ENCODE measurements at places on chromosomes 4 and X.

DNA sequence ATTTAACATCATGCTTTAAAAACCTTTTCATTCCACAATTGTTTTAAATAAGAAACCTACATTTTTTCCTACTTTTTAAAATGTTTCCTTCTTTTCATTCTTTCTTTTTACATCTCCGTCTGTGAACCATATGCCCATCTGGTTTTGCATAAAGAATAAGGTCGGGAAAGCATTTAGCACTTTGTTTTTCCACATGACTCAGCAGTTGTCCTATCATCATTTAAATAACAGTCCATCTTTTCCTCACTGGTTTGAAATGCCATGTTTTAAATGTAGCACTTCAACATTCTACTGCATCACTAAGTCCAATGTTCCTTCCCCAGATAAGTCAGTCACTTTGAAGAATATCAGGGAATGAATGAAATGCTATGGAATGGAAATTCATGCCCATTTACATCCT is 128.4 kb downstream of the SH3RF1 start:
- no peak for DNase-seq

DNA sequence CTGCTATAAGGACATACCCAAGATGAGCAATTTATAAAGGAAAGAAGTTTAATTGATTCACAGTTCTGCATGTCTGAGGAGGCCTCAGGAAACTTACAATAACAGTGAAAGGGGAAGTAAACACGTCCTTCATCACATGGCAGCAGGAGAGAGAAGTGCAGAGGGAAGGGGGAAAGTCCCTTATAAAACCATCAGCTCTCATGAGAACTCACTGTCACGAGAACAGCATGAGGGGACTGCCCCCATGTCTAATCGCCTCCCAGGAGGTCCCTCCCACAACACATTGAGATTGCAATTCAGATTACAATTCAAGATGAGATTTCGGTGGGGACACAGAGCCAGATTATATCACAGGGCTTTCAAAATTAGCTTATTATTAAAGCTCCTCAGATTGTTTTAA is 209.5 kb upstream of the PPP3CA start:
- no peak for DNase-seq

GRCh38 chrX:83469551-83469950 is 38.5 kb upstream of the POU3F4 start:
- no peak for DNase-seq

- no peak for DNase-seq
Measured at GRCh38 chrX:111411983-111412382, at the start of gene DCX. DCX (minus strand) TSS chrX:111412192; CDS start chrX:111410398, 1,794 bp downstream.

- DNase-seq: no peak
Measured at GRCh38 chr4:108466936-108467902, 153.2 kb upstream of the RPL34 start.

- no peak for DNase-seq
Measured at GRCh38 chr4:164440199-164440598, 313.7 kb upstream of the SMIM31 start.

- no peak for DNase-seq
Measured at GRCh38 chr4:140571620-140572019, 2.9 kb upstream of the UCP1 start.

- no peak for DNase-seq
Measured at GRCh38 chrX:140434347-140434746, 70.5 kb downstream of the SOX3 start.

- no peak for DNase-seq
Measured at GRCh38 chr4:148634476-148634875, 192.3 kb upstream of the NR3C2 start.

- DNase-seq: no peak
Measured at GRCh38 chr4:113302051-113302450, 252.6 kb downstream of the ANK2 start.

- DNase-seq: no peak
Measured at GRCh38 chr4:77695774-77696173, 90.2 kb downstream of the CXCL13 start.

GRCh38 chr4:148445071-148445859 is 3.1 kb upstream of the NR3C2 start:
- DNase-seq: no peak

DNA sequence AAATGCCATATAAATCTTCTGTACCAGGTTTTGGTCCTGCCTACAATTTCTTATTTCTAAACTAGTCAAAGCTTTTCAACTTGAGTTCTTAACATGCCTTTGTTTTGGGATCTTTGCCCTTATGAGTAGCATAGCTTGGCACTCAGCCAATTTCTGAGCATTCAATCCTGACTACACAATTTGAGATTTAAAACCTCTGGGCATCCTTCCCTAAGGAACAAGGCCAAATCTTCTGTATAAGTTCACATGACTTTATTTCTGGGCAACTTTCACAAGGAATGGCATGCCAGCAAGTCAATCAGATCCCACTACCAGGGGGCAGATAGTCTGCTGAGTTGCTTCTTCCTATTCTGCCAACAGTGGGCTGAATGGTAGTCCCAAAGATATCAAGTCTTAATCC is 254.2 kb downstream of the ADAMTS3 start:
- DNase-seq: no peak

DNA sequence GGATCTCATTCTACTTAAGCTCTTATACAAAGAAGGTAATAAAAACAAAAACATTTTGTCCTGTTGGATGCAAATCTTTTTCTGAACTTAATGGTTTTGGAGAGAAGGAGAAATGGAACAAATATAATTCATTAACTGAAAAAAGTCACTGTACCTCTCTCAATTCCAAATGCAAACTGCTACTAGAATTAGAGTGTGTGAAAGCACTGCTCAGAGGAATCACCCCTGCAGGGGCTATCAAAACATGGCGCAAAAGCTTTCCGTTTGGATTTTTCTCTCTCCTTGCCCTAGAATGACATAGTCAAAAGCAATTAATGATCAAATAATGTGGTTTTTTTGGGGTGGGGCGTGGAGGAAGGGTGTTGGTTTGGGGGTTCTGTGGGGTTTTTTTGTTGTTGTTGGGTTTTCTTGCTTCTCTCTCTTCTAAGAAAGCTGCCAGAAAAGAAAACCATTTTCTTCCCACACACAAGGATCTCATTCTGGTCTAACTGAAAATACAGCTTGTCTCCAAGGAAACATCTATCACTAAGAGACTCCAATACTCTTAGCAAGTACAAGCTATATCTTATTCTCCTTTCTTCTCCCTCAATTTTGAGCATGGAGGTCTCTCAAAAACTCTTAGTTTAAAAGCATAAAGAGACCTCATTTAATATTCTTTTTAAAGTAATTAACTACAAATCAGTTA is 41.6 kb downstream of the USP46 start:
- DNase-seq: no peak

GRCh38 chr4:3215256-3215655 is 33.7 kb upstream of the MSANTD1 start:
- no peak for DNase-seq

GRCh38 chr4:125796138-125796537 is 481.4 kb downstream of the FAT4 start:
- no peak for DNase-seq

GRCh38 chr4:85514783-85515182 is 39.8 kb downstream of the ARHGAP24 start:
- no peak for DNase-seq

DNA sequence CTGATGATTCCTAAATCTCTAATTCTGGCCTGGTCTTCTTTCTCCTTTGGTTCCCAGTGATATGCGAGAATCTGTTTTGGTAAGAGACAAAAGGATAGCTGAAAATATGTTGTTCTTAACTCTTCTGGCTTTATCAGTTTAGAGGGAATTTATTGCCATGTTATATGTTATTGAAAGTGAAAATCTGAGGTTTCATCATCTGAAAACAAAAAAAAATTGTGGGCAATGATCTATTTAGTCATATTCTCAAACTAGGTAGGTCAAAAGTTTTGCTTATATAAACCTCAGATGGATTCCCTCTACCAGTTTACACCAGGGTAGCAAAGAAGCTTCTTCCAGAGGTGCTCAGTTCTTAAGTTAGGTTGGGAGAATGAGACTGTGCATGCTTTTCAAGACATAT is 103.6 kb downstream of the ITM2A start:
- no peak for DNase-seq

DNA sequence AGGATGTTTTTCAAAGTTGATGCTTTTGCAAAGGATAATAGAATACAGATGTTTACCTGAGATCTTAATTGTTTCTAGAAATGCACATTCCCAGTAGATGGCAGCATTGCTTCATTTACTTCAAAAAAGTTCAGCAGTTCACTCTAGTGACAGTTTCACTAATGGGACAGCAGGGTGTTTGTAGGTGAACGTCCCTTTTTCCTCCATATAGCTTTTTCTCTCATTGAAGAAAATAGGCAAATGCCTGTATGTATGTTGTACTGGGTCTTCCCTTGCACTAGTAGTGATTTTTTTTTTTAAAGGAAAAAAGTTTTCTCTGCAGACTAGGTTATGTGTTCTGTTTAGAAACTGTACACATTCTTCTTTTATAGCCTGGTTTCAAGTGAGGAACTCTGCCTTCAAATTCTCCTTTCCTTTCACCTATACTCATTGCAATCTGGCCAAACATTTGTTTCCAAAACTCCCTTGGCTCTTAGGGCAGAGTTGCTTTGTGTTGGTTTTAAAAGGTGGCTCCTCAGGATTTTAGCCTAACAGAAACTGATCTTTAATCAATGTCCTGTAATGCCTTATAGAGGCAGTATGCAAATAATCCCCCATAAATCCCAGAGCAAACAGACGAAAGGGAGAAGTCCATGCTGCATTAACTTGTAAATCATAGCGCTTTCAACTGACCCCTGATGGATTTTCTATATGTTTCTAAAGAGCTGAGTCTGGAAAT is 86.3 kb downstream of the EGF start:
- no peak for DNase-seq

Measured in stimulated activated CD8-positive, alpha-beta memory T cell treated with anti-CD3 and anti-CD28 coated beads, Interleukin-4, amount 100 ng/mL, for 4 hours (primary cell).